ENCODE measurements at places on chromosomes 7 and 10. TPM values are rescaled to one million over a fixed set of nuclear protein-coding genes. Genes with fewer than 3 reads are reported as not detected.

OPN4 gene
- total RNA-seq: not detected

RGR gene
- not detected for total RNA-seq

ACSM6 gene
- total RNA-seq: 0.52 TPM

UTF1 gene
- not detected for total RNA-seq

CARD11 gene
- 3.4 TPM for total RNA-seq
